Inflammatory macrophage treated with lipopolysaccharide for 4 hours (primary cell): ENCODE measurements at places on chromosomes 6 and 20.
A peak's percentile ranks its signal among the peaks of the same experiment; 100 is the strongest.

- no peak for DNase-seq
Measured at GRCh38 chr20:32478576-32478975, 106.6 kb downstream of the NOL4L start.

GRCh38 chr20:10863337-10864060 is 189.7 kb upstream of the JAG1 start:
- no peak for DNase-seq

- no peak for DNase-seq
Measured at GRCh38 chr20:4190792-4191519, 175.6 kb upstream of the RNF24 start.

DNA sequence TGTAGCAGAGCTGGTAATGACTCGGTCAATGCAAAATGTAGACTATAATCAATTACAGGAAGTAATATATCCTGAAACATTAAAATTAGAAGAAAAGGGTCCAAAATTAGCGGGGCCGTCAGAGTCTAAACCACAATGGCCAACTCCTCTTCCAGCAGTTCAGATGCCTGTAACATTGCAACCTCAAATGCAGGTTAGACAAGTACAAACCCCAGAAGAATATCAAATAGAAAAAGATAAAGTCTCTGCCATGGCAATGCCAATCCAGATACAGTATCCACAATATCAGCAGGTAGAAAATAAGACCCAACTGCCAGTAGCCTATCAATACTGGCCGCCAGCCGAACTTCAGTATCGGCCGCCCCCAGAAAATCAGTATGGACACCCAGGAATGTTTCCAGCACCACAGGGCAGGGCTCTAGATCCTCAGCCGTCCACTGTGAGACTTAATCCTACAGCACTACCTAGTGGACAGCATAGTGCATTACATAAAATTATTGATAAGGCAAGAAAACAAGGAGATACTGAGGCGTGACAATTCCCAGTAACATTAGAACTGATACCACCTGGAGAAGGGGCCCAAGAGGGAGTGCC is 158.4 kb downstream of the GPX5 start:
- peak; percentile 42 for DNase-seq

- DNase-seq: no peak
Measured at GRCh38 chr6:75376347-75377024, 91.9 kb upstream of the TMEM30A start.

DNA sequence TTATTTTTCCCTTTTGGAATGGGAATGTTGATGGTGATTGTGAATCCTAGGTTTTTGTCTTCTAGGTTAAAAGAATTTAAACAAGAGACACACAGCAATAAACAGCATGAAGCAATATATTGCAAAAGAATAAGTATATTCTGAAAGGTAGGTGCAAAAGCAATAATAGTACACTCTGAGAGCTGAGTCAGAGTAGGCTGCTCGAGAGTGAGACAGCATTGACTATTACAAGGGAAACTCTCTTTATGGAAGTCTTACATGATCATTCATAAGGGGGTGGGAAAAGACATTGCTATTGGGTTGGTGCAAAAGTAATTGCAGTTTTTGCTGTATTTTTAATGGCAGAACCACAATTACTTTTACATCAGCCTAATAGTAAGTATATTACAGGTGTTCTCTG is 25.0 kb downstream of the FBXO5 start:
- DNase-seq: no peak

GRCh38 chr20:48709058-48709691 is 118.6 kb downstream of the PREX1 start:
- DNase-seq: no peak

- DNase-seq: no peak
Measured at GRCh38 chr6:48471326-48471725, 360.3 kb upstream of the PTCHD4 start.

DNA sequence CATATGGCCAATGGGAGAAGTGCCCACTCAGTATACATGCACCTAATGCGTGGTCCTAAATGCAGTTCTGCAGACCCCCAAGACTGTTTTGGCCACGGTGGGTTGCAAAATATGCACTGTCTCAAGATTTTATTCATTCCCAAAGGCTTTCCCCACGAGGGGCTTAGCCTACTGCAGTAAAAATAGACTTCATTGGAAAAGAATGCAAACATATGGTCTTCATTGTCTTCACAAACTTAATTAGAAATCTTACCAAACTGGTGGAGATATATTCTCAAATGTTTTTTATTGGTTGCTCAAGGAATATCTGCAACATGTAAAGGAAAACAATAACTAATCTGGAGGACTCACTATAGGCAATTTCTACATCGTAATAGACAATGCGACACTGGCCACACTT is 31.6 kb upstream of the PRL start:
- no peak for DNase-seq

DNA sequence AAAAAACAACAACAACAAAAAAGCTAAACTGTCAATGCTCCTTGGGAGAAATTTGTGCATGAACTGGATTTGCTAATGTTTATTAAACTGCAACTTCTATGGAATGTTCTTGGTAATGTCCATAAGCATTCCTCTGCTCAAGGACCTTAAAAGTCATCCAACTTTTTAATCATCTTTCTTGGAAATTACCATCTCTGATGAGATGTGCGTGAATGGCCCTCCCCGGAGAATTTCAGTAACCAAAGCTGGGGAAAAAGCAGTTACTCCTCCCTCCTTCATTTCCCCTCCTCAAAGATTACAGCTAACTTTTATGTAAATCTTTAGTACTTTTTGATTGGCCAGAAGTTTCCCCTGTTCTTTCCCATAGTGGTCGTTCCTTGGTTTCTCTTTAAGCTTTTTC is 5.2 kb downstream of the TBCC start:
- DNase-seq: peak; percentile 8

- peak; percentile 87 for DNase-seq
Measured at GRCh38 chr6:80165143-80165542, 58.7 kb downstream of the BCKDHB start.

DNA sequence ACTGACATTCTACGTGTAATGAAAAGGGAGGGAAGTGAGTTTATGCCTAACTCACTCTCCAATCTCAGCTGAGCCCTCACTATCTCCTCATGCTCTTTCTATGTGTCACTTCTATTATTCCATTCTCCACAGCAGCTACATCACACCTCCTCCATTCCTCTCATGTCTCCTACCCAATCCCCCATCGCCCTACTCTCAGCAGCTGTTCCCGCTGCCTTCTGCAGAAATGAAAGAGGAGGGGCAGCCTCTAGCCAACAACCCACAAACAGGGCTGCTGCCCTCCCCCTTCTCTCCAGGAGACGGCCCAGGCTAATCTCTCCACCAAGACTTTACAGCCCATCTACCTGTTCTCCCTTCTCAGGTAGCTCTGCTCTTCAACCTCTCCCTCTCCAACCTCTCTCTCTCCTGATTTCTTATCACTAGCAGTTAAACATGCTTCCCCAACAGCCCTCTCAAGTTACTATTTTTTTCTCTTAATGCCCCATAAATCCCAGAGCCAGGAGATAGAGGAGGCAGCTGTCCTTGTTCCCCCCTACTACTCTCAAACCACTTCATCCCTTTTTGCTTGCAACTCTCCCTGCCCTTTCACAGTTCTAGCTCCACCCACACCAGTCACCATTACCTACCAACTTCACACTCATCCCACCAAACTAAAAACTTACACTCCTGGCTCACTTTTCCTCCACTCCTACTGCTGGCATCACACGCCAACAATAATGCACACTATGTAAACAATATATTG is 136.5 kb downstream of the BTBD9 start:
- DNase-seq: no peak

DNA sequence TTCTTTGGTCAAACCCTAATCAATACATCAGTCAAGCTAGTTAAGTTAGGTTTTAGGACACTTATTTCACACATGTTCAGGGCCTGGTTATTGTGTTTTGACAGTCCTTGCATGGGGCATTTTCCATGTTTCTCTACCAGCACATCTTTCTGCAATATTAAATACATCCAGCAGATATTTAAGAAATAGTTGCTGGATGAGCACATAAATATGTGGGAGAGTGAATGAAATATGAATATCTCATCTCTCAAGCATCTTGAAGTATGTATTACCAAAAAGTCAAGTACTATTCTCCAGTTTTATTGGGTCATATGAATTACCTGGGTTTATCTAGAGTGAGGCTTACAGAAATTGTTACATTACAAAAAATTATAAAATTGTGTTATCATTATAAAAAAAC is 621.9 kb upstream of the GJE1 start:
- no peak for DNase-seq

DNA sequence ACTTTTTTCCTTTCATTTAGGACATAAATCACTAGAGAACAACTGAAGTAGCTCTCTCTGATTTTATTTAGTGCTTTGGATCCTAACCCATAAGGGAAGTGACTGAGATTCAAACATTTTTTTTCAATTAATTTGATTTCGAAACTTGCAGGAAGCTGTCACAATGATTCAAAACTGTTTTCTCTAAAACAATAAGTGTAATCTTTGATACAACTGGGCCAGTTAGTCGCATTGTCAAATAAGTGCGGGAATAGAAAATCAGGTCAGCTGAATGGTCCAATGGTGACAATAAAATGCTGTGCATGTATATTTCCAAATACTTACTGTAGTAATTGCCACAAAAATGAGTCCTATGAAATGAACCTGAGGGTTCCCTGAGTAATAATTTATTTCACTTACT is 930.8 kb downstream of the TFAP2A start:
- DNase-seq: no peak

DNA sequence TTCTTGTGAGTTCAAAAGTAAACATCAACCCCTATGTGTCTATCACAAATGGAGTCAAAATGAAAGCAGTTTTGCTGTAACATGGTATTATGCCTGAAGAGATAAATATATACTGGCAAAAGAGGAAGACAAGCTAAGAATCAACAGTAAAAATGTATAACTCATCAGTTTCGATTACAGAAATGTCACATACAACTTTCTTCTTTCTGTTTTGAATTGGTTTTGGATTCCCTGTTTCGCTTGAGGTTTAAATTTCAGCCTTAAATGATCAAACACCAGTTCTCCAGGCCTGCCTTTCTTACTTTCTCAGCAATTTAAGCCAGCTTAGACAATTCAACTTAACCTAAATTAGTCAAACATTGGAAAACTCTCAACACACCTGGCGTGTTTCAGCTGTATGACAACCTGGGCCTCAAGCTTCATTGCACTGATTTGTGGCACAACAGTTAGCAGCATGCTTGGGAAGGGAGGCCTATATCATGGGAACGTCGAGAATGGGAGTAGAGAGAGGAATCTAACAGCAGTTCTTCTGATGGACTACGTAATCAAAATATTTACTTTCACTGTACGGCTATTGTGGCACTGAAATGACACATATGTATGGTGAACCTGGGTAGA is 51.9 kb upstream of the MARCKS start:
- peak; percentile 89 for DNase-seq

DNA sequence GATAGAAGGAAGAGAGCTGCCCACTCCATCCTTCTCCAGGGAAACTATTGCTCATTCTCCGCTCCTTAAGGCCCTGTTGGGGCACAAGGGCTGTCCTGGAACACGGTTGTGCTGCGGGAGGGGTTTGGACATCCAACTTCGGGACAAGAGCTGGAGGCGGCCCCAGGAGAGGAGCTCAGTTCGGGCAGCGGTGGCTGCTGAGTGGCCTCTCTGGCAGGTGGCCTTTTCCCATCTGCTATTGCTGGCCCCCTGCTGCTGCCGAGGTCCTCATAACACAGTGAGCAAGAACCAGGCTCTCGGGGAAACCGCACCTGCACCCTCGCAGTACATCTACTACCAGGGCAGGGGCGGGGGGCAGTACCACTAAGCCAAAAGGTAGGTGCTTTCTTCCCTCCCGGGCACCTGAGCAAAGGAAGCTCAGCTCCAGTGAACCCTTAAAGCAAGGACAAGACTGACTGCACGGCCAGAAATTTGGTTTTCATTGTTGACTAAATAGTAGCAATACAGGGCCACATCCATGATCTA is 63.7 kb downstream of the PSMG4 start:
- DNase-seq: no peak

- no peak for DNase-seq
Measured at GRCh38 chr6:1724124-1724523, 114.4 kb downstream of the FOXC1 start.

- DNase-seq: no peak
Measured at GRCh38 chr6:50380406-50381098, 330.8 kb upstream of the DEFB112 start.

DNA sequence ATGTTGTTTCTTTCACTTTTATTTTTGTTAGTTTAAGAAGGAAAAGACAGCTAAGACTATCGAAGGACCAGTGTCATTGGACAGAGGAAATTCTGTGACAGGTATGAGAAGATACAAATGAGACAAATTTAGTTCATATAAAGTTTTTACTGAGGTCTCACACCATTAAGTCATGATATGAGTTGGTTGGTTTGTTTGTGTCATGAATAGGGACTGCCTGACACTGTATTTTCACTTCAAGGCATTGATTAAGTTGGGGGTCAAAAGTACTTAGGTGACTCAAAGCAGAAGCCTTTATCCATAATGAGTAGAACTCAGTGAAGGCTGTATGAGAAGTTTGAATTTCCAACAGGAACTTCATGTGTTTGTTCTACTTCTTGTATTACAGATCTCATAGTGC is 21.3 kb upstream of the HIVEP2 start:
- DNase-seq: no peak

DNA sequence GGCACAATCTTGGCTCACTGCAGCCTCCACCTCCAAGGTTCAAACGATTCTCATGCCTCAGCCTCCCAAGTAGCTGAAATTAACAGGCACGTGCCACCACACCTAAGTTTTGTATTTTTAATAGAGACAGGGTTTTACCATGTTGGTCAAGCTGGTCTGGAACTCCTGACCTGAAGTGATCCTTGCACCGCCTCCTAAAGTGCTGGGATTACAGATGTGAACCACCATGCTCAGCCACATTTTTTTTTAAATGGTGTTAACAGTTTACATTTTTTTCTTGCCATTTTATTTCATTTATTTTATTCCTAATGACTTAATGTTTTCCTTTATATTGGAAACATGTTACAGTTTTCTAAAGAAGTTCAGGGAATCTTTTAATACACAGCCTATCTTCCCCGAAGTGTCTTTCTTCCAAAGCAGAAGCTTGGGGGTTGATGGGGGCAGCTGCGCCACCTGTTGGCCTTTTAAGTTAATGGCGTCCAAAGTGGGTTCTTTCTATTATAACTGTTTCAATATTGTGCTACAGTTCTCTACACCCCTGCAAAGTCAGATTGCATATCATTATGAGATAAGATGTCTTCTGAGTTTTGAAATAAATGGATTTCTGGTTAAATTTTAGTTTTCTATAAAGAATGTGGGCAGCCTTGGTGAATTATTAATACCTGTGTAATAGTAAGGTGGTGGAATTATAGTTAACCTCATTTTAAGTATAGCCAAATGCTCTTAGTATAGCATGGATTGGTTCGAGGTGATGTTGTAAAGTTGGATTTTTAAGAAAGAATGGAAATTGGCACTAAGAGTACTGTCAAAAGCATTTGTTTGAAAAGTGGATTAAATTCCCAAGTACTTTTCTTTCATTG is 42.0 kb upstream of the PLCG1 start:
- peak; percentile 55 for DNase-seq
